H4 (cell line): ENCODE measurements at places on chromosomes 5 and 9. TPM values are rescaled to one million over a fixed set of nuclear protein-coding genes. Genes with fewer than 3 reads are reported as not detected.
A peak's percentile ranks its signal among the peaks of the same experiment; 100 is the strongest.

The MAN1B1 gene
- total RNA-seq = 38.6 and 62.6 TPM in 2 replicates

DNA sequence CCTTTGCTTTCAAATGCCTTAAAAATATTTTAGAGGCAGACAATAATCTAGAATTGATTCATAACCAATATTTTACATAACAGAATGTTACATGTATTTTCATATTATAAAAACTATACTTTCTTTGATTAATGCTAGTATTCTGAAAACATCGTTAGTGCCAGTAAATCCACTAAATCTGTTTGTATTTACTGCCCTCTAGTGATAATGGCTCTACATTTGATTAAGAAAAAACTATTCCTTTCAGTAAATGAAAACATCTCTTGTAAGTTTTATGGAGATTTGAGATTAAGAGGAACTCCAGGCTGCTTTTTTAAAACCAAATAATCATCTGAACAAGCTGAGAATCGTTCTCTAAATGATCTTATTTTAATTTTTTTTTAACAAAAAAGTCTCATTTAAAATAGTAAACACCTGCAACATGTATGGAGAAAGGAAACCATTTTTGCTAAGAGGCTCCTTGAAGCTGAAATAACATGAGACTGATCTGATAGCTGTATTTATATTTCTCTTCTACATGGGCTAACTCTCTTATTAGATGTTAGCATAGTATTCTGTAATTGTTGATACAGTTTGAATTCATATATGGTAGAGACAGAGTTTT is 424.7 kb downstream of the RAB3C start:
- DNase-seq = no peak

- no peak for DNase-seq
Measured at GRCh38 chr9:81466981-81467380, 222.4 kb downstream of the TLE1 start.

GRCh38 chr9:21096172-21096900 is 18.6 kb upstream of the IFNB1 start:
- peak; percentile 51 for DNase-seq

DNA sequence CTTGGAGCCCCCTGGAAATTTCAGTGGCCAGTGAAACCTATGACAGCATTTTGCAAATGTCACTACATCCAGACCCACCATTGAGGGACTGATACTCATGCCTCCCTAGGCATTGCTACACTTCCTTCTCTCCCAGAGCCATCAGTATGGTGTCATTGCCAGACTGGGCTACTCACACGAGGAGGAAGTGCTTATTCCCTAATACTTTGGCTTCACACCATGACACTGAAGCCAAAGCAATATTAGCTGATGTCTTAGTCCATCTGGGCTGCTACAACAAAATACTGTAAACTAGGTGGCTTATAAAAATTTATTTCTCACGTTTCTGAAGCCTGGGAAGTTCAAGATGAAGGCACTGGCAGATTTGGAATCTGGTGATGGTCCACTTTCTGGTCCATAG is 22.6 kb downstream of the TRPM3 start:
- no peak for DNase-seq

DNA sequence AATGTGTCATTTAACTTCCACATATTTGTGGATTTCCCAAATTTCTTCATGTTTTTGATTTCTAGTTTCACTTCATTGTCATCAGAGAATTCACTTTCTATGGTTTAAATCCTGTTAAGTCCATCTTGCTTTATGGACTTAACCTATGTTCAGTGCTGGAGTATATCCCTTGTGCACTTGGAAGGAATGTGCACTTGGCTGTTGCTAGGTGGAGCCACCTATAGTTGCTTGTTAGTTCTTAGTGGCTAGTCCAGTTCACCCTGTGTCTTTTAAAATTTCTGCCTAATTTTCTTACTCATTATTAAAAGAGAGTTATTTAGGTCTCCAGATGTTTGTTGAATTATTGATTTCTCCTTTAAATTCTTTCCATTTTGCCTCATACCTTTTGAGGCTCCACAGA is 1472.5 kb upstream of the CDH6 start:
- no peak for DNase-seq

The CTSV gene
- total RNA-seq = 10.3 and 10.7 TPM in 2 replicates

DNA sequence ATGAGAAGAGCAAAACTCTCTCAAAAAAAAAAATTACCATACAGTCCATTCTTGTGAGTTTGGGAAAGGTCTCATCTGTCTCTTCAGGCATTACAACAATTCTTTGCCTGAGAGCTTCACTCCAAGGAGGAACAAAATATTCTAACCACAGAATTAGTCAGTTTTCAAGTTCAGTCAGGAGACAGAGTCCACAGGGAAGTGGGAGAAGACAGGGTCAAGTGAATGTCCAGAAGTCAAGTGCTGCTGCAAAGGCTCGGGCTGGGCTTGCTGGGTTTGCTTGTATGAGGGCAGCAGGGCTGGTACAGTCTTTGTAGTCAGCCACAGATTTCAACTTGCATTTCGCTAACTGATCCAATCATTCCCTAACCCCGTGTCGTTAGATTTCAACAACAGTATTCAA is 17.6 kb upstream of the HEXB start:
- DNase-seq = no peak

The ADGRD2 gene
- not detected in 2 replicates for total RNA-seq

The PRXL2C gene
- 15.0 TPM in 2 replicates for total RNA-seq

GRCh38 chr9:81363916-81364480 is 325.3 kb downstream of the TLE1 start:
- DNase-seq = peak; percentile 12

DNA sequence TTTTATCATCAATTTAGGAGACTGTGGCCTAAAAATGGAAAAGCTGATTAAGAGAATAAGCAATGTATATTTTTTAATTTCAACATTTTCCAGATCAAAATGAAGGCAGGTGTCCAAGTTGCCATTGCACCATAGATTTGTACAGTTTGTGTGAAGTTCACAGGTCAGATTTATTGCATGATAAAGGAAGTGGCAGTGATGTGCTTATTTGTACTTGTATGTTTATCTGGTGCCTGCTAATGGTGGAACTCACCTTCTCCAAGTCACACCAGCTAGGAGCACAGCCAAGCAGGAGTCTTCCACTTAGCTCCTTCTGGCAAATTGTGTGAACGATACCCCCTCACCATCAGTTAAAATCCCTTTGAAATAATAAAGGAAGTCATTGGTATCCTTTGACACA is 37.8 kb upstream of the ANKRD31 start:
- DNase-seq = no peak

The ADAMTS16 gene
- 1.3 and 1.7 TPM in 2 replicates for total RNA-seq

GRCh38 chr5:107997338-107997980 is 326.7 kb upstream of the EFNA5 start:
- DNase-seq = peak; percentile 45

DNA sequence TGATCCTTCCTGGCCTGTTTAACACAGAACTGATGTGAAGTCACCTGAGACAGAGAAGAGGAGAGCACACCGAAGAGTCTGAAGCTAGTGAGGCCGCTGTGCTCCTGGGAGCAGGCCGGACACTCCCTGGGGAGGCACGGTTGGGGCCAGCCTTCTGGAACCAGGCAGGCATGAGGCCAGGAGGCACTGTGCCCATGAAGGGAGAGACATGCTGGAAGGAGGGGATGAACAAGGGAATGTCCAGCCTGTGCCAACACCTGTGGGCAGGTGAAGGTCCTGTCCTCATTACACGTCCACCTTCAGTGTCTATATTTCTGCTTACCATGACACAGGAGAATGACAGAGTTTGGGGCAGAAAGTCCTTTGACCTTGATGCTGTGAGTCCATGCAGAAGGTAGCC is 183.8 kb upstream of the S1PR3 start:
- DNase-seq = no peak

The PCDHA1 gene
- total RNA-seq = 0.45 and 0.56 TPM in 2 replicates

DNA sequence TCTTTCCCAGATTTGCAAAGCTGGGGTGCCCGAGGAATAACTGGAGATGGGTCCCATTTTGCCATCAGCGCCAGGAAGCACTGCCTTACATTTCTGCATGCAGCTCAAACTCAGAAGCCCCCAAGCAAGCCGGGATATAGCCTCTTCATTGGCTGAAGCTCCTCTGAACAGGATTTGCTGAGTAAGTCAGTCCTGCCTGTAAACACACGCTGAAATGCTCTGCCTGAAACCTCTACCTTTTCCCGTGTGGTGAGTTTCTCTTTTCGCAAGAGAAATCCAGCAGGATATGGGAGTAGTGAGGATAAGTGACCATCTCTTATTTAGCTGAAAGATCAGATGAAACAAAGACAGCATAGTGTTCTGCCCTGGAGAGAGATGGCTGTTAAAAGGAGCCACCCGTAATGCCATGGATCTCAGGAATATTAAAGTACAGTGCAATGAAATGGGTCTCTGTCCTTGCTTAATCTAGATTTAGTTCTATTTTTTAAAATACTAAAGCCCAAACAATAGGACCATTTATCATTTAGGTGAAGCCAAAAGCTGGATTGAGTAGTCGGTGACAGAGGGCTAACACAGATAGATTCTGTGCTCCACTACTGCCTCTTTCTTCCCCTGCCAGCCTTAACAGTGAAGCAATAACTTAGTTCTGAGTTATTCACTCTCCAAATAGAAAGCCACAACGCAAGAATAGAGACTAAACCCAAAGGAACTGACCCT is 177.5 kb upstream of the PPP2R2B start:
- no peak for DNase-seq

- DNase-seq = peak; percentile 31
Measured at GRCh38 chr9:85224729-85225128, 517.0 kb downstream of the AGTPBP1 start.

- peak; percentile 19 for DNase-seq
Measured at GRCh38 chr5:27682600-27682999, 644.2 kb upstream of the CDH9 start.

GRCh38 chr5:125112196-125112595 is 365.8 kb upstream of the ZNF608 start:
- DNase-seq = no peak

DNA sequence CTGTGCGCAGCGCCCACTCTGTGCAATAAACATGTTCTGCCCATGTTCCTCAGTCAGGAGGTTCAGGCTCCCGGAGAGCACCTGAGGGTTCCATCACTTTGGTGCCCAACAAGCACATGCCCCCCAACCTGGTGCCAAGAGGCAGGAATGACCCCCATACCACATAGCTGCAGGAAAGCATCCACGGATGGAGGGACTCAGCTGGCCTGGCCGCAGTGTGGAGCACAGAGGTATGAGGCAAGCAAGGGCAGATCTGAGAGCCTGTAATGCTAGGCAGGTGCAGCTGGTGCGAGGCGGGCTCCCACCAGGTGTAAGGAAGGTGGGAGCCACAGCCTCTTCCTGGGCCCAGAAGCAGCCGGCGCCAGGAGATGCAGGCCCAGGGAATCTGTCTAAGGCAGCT is 4.3 kb upstream of the MRNIP start:
- no peak for DNase-seq

DNA sequence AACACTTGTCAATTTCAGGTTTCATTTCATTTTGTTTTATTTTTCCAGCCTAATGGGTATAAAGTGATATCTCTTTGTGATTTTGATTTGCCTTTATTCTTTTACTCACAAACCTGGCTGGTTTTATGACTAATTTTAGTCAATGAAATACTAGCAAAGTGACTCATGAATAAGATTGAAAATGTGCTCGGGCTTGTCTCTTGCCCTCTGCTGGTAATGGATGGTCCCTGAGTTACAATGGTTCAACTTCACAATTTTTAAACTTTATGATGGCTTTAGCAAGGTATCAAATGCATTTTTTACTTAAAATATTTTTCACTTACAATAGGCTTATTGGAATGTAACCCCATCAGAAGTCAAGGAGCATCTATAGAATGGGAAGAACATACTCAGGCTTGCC is 431.4 kb upstream of the CCNG1 start:
- peak; percentile 14 for DNase-seq

GRCh38 chr5:668283-668995 is 24.7 kb downstream of the TPPP start:
- no peak for DNase-seq

The CCDC183 gene
- total RNA-seq = 0.47 TPM in 1 of 2 replicates, not detected in the other

The PRUNE2 gene
- total RNA-seq = 3.8 and 3.9 TPM in 2 replicates

DNA sequence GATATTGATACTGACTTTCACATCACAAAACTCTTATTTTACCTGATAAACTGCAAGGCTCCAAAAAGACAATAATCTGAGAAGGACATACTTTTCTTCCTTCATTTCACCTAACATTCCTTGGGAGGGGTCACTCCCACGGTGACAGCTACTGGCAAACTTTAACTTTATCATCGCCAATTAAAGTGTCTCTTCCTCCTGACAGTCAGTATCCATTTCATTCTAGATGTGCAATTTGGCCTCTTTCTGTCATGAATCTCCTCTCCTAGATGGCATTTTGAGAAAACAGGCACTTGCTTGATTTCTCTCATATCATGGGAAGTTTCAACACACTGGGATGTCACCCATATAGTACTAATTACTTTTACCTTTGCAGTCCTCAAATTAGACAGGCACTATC is 413.5 kb upstream of the CCNG1 start:
- no peak for DNase-seq

DNA sequence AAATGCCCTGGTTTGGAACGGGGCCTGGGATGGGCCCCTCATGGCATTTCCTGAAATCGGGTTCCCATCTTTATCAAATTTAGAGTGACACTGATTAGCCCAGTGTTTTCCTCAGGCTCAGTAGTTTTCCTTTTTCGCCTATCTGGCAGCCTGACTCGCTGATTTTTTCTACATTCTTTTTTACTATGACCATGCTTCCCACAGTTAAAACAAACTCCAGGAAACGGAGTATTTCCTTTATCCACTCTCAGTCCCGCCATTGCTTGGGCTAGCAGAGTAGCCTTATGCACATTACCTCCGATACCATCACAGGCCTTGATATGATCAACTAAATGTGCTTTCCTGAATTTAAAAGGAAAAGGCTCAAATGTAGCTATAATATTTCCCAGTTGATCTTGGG is 5.5 kb downstream of the OR1Q1 start:
- no peak for DNase-seq

DNA sequence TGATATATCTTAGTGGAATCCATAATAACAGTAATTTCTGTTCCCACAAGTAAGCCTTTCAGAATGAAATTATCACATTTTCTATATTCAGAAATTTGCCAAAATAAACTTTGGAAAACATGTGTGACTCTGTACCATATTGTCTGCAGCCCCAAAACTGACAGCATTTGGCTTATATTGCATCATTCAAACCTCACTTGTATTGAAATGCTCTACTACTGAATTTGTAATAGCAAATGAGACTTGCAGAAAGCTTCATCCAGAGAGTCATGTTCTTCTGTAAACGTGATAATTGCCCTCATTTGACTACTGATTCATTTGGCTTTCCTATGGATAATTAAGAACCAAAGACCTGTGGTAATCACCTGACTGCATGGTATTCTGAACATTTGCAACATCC is 1249.5 kb upstream of the CDH18 start:
- DNase-seq = no peak

The CXXC5 gene
- 46.9 and 55.1 TPM in 2 replicates for total RNA-seq

- no peak for DNase-seq
Measured at GRCh38 chr5:135157421-135158313, 123.6 kb upstream of the PITX1 start.

GRCh38 chr5:129027260-129027659 is 62.0 kb downstream of the SLC27A6 start:
- DNase-seq = no peak
